ENCODE measurements at places on chromosomes 2 and 18. TPM values are rescaled to one million over a fixed set of nuclear protein-coding genes. Genes with fewer than 3 reads are reported as not detected.

TNS1 gene
- 2.5 TPM for polyA plus RNA-seq

GCG gene
- polyA plus RNA-seq = not detected

RAPH1 gene
- polyA plus RNA-seq = 1.7 TPM

NOL4 gene
- not detected for polyA plus RNA-seq

KHK gene
- polyA plus RNA-seq = 0.06 TPM

DNAJC10 gene
- 46.7 TPM for polyA plus RNA-seq

SLC23A3 gene
- polyA plus RNA-seq = 2.4 TPM

GRCh38 chr2:198106621-198107385 is 302.4 kb downstream of the PLCL1 start:
- H3K27ac ChIP-seq = no peak overlapping the region
- no peaks in the 10 kb centered on the region for H3K4me1 ChIP-seq
- no peaks in the 10 kb centered on the region for H3K27me3 ChIP-seq
- no peak overlapping the region for H3K4me3 ChIP-seq
- DNase-seq = no peak

DNA sequence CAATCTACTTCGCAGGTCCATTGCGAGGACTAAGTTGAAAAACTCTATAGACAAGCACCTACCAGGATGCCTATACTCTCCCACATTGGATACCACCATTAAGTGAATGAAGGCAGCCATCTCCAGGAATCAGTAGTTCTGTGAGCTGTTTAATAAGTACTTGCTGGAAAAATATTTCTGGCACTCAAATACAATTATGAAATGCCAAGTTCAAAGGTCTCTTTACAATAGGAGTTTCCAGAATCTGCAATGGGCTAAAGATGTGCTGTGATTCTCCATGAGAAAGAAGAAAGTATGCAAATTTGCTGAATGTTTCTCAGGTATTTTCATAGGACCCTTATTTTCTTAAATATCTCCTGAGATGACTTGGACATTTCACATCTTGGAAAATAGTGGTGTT is 103.0 kb downstream of the AP1S3 start:
- no peak overlapping the region for H3K27ac ChIP-seq
- H3K4me1 ChIP-seq = peaks cover 15% of the 10 kb centered on the region
- no peaks in the 10 kb centered on the region for H3K27me3 ChIP-seq
- H3K36me3 ChIP-seq = no peaks in the 10 kb centered on the region
- no peak for DNase-seq
- no peak overlapping the region for H3K4me3 ChIP-seq

- H3K27ac ChIP-seq = no peak overlapping the region
- H3K27me3 ChIP-seq = no peaks in the 10 kb centered on the region
- H3K36me3 ChIP-seq = no peaks in the 10 kb centered on the region
- no peaks in the 10 kb centered on the region for H3K4me1 ChIP-seq
- DNase-seq = no peak
Observed at GRCh38 chr2:224196810-224197209, 157.7 kb upstream of the SERPINE2 start.

GRCh38 chr2:86044045-86044444 is 61.6 kb downstream of the POLR1A start:
- H3K27ac ChIP-seq = no peak overlapping the region
- DNase-seq = no peak
- H3K4me1 ChIP-seq = no peaks in the 10 kb centered on the region
- H3K36me3 ChIP-seq = peaks cover 60% of the 10 kb centered on the region
- H3K4me3 ChIP-seq = no peak overlapping the region

DNA sequence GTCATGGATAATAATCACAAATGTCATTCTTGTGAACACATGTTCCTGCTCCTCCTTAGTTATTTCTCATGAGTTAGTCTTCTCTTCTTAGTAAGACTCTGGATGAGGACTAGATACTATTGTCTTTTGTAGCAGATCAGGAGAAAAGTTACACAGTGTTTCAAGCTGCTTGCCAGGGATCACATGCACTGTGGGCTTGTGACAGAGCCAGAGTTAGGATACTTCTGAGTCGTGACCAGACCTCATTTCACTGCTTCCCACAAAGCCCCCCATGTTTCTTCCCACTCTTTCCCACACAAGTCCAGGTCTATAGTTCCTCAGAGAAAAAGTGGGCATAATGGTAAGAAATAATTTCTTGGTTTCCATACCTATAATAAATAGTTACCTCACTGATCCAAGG is 80.2 kb upstream of the LRATD1 start:
- H3K4me3 ChIP-seq = no peak overlapping the region
- peaks cover 8% of the 10 kb centered on the region for H3K4me1 ChIP-seq
- H3K27me3 ChIP-seq = no peaks in the 10 kb centered on the region
- DNase-seq = no peak
- H3K36me3 ChIP-seq = no peaks in the 10 kb centered on the region
- H3K27ac ChIP-seq = no peak overlapping the region

DNA sequence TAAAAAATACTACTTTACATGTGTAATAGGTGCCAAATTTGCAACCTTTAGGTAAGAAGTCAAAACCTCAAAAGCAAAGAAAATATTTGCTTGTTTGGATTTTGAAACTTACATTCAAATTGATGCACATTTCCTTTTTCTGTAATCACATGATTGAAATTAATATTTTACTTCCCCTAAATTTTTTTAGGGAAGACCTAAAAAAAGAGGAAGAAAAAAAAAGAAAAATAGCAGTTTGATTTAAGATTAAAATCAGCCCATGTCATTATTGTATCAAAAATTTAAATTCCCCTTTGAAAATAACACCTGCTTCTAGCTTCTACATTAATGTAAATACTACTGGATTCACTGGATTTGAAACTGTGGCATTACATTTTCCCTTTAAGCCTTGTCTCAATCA is 68.2 kb upstream of the STON1 start:
- no peak for DNase-seq
- peaks cover 28% of the 10 kb centered on the region for H3K36me3 ChIP-seq
- no peaks in the 10 kb centered on the region for H3K27me3 ChIP-seq
- no peak overlapping the region for H3K27ac ChIP-seq
- H3K4me1 ChIP-seq = no peaks in the 10 kb centered on the region
- no peak overlapping the region for H3K4me3 ChIP-seq

- no peaks in the 10 kb centered on the region for H3K36me3 ChIP-seq
- H3K4me1 ChIP-seq = no peaks in the 10 kb centered on the region
- H3K4me3 ChIP-seq = no peak overlapping the region
- no peak overlapping the region for H3K27ac ChIP-seq
- H3K27me3 ChIP-seq = no peaks in the 10 kb centered on the region
Observed at GRCh38 chr2:3113769-3114168, 263.8 kb downstream of the EIPR1 start.

- H3K27me3 ChIP-seq = no peaks in the 10 kb centered on the region
- no peak for DNase-seq
- H3K4me1 ChIP-seq = no peaks in the 10 kb centered on the region
- H3K27ac ChIP-seq = no peak overlapping the region
Observed at GRCh38 chr2:33958591-33958990, 359.5 kb upstream of the FAM98A start.

DNA sequence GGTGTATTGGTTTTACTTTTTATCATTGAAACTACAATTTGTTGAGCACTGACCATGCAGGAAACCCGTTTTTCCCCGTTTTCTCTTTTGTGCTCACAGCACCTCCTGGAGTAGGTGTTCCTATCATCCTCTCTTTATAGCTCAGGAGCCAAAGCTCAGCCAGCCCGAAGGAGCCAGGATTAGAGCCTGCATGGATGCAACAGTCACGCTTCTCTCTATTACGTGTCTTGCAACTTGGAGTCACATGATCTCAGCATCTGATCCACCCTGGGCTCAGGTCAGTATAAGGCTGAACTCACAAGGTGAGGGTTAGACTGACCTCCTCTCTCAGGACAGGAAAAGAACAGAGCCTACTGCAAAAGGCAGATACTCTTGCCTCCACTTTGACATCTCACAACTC is 150.5 kb downstream of the MBP start:
- H3K36me3 ChIP-seq = no peaks in the 10 kb centered on the region
- no peak overlapping the region for H3K4me3 ChIP-seq
- no peaks in the 10 kb centered on the region for H3K27me3 ChIP-seq

GRCh38 chr2:164126960-164127660 is 391.3 kb upstream of the FIGN start:
- no peak overlapping the region for H3K4me3 ChIP-seq
- H3K36me3 ChIP-seq = no peaks in the 10 kb centered on the region
- DNase-seq = no peak
- no peaks in the 10 kb centered on the region for H3K4me1 ChIP-seq
- H3K27me3 ChIP-seq = no peaks in the 10 kb centered on the region
- no peak overlapping the region for H3K27ac ChIP-seq

- H3K4me3 ChIP-seq = no peak overlapping the region
- no peaks in the 10 kb centered on the region for H3K36me3 ChIP-seq
- no peaks in the 10 kb centered on the region for H3K27me3 ChIP-seq
- H3K27ac ChIP-seq = no peak overlapping the region
- DNase-seq = no peak
- no peaks in the 10 kb centered on the region for H3K4me1 ChIP-seq
Observed at GRCh38 chr2:127342101-127342500, 45.7 kb downstream of the MAP3K2 start.

GRCh38 chr2:211928201-211928600 is 610.4 kb downstream of the ERBB4 start:
- no peaks in the 10 kb centered on the region for H3K36me3 ChIP-seq
- no peak overlapping the region for H3K4me3 ChIP-seq
- no peaks in the 10 kb centered on the region for H3K27me3 ChIP-seq
- H3K4me1 ChIP-seq = peaks cover 14% of the 10 kb centered on the region

GRCh38 chr2:120233292-120233691 is 10.1 kb upstream of the TMEM185B start:
- H3K27me3 ChIP-seq = no peaks in the 10 kb centered on the region
- peaks cover 18% of the 10 kb centered on the region for H3K4me1 ChIP-seq
- no peak for DNase-seq
- H3K4me3 ChIP-seq = no peak overlapping the region
- H3K36me3 ChIP-seq = no peaks in the 10 kb centered on the region
- no peak overlapping the region for H3K27ac ChIP-seq

DNA sequence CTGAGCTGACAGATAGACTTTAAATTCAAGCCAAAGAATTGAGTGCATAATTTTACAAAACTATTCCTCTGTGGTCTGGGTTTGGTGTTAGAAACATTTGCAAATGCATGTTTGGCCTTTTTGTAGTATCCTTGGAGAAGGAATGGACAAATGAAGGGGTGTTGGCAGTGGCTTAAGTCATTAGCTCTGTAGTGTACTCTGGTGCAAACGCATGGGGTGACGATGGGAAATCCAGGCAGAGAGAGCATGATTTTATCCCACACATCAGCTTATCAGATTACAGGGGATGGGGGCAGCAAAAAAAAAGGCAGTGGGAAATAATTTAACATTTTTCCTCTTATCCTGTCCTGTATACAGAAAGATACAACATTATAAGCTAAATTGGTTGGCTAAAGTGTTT is 320.6 kb downstream of the ZNF516 start:
- H3K4me1 ChIP-seq = no peaks in the 10 kb centered on the region
- no peaks in the 10 kb centered on the region for H3K27me3 ChIP-seq
- DNase-seq = no peak
- no peak overlapping the region for H3K27ac ChIP-seq
- H3K36me3 ChIP-seq = no peaks in the 10 kb centered on the region
- no peak overlapping the region for H3K4me3 ChIP-seq

DNA sequence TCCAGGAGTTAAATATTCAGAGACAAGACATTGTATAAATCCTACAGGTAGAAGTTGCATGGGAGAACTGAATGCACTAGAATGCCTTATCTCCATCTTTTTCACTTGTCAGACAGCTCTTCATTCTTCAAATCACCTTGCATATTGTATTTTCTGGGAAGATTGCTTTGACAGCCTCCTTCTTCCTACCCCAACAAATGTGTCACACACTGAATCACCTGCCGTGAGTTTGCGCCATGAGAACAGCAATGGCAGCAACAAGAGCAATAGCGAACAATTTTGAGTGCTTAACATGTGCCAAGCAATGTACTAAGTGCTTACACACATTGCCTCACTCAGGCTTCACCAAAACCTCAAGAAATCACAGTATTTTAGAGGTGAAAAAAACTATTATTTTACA is 161.3 kb upstream of the REG3G start:
- H3K27me3 ChIP-seq = no peaks in the 10 kb centered on the region
- H3K4me3 ChIP-seq = no peak overlapping the region

DNA sequence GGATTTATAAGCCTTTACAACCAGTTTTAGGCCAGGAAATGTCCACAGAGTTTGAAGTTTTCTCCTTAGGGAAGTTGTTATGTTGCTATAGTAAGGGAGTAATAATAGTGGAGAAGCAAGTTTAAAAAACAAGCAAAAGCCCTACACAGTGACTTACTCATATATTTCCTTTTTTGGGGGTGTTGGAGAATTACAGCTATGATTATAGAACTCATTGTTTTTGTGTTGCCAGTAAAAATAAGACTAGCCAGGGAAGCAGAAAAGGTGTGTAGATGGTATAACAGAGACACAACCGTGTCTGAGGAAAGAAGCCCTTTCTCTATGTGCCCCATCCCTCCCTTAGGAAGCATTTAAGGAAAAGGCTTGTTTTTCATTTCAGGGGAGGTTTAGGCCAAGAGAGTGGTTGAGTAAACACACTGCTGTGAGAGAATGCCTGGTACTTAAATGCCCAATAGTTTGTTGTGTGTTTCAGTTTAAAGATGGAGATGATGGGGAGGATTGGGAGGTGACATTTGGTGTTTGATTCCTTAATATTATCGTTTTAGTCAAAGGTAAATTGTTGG is 2.3 kb downstream of the VAPA start:
- H3K36me3 ChIP-seq = no peaks in the 10 kb centered on the region
- peaks cover 44% of the 10 kb centered on the region for H3K4me1 ChIP-seq
- no peak for DNase-seq
- peak overlapping the region; percentile 93 for H3K27ac ChIP-seq
- peak overlapping the region; percentile 78 for H3K4me3 ChIP-seq

DNA sequence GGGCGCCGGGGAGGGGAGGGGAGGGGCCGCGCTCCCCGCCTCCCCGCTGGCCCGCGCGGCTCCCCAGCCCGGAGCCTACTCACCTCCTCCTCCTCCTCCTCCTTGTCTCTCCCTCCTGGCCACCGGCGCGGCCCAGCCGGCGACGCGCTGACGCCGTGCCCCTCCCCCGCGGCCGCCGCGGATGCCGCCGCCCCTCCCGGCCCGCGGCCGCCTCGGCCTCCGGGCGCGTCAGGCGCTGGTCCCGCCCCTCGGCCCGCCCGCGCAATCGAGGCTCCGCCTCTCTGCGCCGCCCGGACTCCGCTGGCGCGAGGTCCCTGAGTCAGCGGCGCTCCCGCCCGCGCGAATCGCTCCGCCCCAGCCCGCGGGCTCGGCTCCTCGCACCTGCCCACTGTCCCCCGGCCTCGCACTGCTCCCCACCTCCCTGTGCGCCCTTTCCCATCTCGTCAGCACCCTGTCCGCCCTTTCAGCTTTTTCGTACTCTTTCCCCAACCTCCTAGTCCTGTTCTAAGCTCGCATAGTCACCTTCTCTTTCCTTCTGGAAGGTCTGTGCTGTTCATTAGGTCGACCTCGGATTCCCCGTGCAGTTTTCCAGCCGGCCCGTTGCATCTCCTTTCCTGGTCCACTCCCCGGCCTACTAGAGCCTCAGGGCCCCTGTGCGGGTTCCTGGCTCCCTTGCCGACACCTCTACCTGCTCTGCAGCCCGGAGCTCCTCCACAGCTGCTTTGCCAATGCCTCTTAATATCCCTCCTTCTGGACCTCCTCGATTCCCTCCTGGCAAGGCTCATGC is 187.4 kb downstream of the ZEB2 start:
- peak overlapping the region; percentile 81 for H3K4me3 ChIP-seq
- no peaks in the 10 kb centered on the region for H3K27me3 ChIP-seq
- peak overlapping the region; percentile 23 for H3K27ac ChIP-seq
- H3K36me3 ChIP-seq = no peaks in the 10 kb centered on the region
- H3K4me1 ChIP-seq = peaks cover 6% of the 10 kb centered on the region
- no peak for DNase-seq

GRCh38 chr2:207281436-207281835 is 115.7 kb upstream of the KLF7 start:
- no peak overlapping the region for H3K4me3 ChIP-seq
- H3K36me3 ChIP-seq = no peaks in the 10 kb centered on the region
- no peaks in the 10 kb centered on the region for H3K27me3 ChIP-seq

GRCh38 chr2:196274387-196274809 is 103.0 kb upstream of the STK17B start:
- no peak overlapping the region for H3K27ac ChIP-seq
- no peak for DNase-seq
- H3K27me3 ChIP-seq = no peaks in the 10 kb centered on the region
- peaks cover under 1% of the 10 kb centered on the region for H3K4me1 ChIP-seq
